ENCODE measurements at places on chromosomes 13 and 19.
A peak's percentile ranks its signal among the peaks of the same experiment; 100 is the strongest.

DNA sequence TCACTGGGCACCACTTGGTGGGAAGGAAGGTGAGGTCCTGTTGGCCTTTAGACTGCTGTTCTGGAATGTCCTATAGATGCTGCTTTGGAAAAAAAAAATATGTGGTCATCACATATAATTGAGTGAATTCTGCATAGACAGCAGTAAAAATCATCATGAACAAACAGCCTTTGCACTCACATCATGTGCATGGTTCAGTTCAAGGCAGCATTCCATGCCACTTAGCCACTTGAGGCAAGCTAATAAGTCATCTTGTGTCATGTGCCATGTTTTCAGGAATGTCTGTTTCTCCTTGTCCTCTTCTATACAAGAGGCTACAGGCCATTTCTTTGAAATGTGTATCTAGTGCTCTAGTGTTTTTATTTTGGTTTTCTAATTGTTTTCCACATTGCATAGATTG is 43.9 kb upstream of the TSC22D1 start:
- no peak for DNase-seq

DNA sequence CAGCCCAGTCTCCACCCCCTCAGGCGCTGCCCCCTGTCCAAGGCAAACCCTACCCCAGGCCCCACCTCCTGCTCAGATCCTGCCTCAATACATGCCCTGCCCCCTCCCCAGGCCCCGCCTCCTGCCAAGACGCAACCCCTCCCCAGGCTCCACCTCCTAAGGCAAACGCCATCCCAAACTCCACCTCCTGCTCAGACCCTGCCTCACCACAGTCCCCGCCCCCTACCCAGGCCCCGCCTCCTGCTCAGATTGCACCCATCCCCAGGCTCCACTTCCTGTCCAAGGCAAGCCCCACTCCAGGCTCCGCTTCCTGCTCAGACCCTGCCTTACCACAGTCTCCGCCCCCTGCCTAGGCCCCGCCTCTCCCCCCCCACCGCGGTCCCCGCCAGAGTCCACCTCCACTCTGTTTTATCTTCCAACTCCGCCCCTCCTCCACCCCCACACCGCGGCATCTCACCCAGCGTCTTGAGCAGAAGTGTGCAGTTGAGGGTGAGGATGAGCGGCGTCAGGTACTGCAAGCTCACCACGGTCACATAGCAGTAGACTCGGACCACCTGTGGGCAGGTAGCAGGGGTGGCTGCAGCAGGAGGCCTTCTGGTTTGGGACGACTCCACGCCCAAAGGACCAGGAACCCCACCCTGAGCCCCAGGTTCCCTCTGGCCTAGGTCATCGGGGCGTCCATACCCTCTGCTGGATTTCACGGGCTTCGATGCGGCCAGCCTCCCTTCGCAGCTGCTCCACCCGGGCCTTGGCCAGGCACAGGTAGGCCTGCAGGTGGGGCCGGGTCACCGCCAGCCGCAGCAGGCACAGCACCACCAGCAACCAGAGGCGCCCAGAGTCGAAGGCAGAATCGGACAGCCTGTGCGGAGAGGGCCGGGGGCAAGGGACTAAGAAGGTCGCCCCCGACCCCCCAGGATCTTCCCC is 17.7 kb downstream of the TMEM161A start:
- no peak for DNase-seq

GRCh38 chr19:13843104-13843921 is 33.6 kb upstream of the NANOS3 start:
- DNase-seq, result no peak

DNA sequence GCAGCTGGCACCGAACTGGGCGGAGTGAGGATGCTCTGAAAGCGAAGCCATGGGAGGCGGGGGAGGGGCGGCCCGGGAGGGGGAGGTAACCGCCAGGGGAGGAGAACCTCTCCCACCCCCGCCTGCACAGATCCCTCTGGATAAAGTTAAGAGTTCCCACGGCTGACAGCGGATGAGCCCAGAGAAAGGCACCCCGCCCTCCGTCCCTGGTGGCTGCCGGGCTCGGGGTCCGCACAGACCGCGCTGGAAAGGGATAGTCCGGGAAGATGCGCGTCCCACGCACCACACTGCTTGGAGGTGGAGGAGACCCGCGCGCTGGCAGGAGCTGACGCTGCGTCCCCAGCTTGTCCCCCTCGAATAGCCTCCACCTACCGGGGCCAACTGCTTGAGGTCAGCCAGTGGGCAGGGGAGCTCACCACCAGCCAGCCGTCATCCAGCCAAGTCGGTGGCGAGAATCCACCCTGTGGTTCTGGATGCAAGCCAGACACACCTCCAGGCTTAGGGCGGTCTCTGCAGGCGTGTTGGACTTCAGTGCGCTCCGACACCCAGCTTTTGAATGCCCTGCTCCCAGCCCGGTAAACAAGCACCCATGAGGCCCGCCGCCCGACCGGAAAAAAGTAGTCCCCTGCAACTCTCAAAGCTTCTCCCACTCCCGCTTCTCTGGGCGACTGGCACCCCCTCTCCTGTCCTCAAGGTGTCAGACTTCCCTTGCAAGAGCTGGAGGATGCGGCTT is at the start of gene TRPC4:
Gene TRPC4 (minus strand): TSS at position 17 of the 733 bp plus-strand sequence. CDS start 86,439 bp downstream, outside the sequence.
- DNase-seq, result no peak

DNA sequence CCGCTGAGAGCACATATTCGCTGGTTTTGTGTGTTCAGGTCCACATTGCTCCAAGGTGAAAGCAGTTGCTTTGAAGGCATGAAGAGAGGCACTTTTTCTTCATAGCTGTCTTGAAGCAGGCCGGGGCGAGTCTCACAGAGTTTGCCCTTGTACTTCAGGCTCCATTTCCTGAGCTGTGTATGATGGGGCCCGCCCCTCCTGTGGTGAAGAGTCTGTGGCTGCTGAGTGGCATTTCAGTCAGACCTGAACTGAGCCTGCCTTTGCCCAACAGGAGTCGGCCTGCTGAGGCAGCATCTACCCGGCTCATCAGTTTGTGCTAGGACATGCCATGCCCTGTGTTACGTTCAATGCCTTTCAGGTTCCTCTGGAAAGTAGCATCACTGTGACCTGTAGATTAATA is 44.4 kb upstream of the C1QTNF9 start:
- peak; percentile 57 for DNase-seq

GRCh38 chr13:52851137-52851962 is 2.9 kb upstream of the PCDH8 start:
- no peak for DNase-seq

- no peak for DNase-seq
These were observed 80.7 kb upstream of the OLFM4 start for GRCh38 chr13:52947921-52948373.

GRCh38 chr19:14149509-14149994 is 13.2 kb upstream of the ASF1B start:
- DNase-seq, result peak; percentile 37

- no peak for DNase-seq
These were observed 72.6 kb upstream of the SERTM1 start for GRCh38 chr13:36601186-36601585.

DNA sequence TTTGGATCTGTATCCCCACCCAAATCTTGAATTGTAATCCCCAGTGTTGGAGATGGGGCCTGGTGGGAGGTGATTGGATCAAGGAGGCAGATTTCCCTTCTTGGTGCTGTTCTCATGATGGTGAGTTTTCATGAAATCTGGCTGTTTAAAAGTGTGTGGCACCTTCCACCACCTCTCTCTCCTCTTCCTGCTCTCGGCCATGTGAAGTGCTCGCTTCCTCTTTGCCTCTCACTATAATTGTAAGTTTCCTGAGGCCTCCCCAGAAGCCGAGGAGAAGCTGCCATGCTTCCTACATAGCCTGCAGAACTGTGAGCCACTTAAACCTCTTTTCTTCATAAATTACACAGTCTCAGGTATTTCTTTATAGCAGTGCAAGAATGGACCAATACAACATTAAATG is 15.7 kb downstream of the COMMD6 start:
- no peak for DNase-seq

DNA sequence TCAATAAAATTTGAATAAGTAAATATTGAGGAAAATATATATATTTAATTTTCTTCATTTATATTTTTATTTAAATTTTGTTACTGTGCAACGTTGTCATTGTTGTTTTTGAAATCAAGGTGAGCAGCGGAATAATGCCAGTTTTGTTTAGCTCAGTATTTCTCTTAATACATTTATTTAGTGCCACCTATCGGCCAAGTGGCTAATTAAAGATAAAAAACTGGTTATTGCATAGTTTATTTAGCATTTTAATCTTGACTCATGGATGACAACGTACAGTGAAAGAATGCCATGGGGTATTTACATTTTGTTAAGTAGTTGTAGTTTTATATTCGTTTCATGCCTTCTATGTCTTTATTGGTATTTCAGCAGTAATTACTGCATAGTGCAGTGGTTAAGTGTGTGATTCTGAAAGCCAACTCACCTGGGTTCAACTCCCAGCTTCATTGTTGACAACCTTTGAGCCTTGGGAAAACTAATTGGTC is 265.9 kb downstream of the MYO16 start:
- no peak for DNase-seq

- peak; percentile 22 for DNase-seq
These were observed 780 bp upstream of the GTF2F2 start for GRCh38 chr13:45119469-45119990.

- no peak for DNase-seq
These were observed 1528.7 kb downstream of the UQCRFS1 start for GRCh38 chr19:27684293-27684692.

GRCh38 chr19:42497492-42498168 is 30.7 kb downstream of the CEACAM1 start:
- DNase-seq, result no peak
